ENCODE measurements at places on chromosomes 3 and 15.

GRCh38 chr15:99109555-99110021 lies 4.7 kb downstream of the SYNM start:
- no peak for DNase-seq

- no peak for DNase-seq
Observed at GRCh38 chr3:41991437-41991836, 29.5 kb upstream of the ULK4 start.

GRCh38 chr3:146374146-146374545 lies 95.2 kb downstream of the PLSCR2 start:
- DNase-seq = no peak

GRCh38 chr15:32651229-32651837 lies 9.8 kb downstream of the SCG5 start:
- peak; percentile 70 for DNase-seq

DNA sequence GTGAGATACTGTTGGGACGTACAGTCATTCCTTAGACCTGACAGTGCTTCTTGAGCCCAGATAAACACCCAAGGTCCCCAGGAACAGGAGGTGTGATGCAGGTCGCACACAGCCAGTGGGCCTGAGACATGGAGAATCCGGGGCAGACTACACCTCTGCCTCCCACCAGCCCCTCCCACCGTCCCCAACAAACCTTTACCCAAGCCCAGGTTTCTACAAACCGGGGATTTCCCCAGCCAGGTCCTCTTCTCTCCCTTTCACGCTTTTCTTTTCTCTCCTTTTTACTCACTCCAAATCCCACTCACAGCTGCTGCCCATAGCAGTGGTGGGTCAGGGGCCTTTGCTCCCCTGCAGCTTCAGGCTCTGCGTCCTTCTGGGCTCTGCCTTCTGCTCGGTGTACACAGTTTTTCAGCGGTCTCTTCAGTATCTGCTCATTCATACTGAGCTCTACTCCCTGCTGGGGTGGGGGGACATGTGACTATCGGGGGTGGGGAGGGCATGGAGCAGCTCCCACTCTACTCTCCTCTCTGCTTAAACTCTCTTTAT lies 4.8 kb upstream of the PCSK6 start:
- no peak for DNase-seq

DNA sequence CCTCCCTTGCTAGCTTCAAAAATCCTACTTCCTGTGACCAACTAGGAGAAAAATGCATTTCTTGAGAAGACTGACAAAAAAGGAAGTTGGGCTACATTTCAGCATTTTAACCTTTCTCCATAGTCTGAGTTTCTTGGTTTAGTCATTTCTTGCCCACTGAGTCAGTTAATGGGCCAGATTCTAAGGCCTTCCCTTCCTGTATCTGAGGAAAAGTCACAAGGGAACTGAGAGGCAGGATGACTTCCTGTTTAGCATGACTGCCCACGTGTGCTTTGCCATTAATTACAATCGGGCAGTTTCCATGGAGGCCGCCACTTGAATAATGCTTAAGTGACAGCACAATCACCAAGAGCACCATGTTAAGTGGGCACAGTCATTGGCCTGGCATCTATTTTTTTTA lies 794.4 kb upstream of the LMCD1 start:
- DNase-seq = peak; percentile 80

- no peak for DNase-seq
Observed at GRCh38 chr15:29018120-29018805, 132.5 kb downstream of the APBA2 start.

DNA sequence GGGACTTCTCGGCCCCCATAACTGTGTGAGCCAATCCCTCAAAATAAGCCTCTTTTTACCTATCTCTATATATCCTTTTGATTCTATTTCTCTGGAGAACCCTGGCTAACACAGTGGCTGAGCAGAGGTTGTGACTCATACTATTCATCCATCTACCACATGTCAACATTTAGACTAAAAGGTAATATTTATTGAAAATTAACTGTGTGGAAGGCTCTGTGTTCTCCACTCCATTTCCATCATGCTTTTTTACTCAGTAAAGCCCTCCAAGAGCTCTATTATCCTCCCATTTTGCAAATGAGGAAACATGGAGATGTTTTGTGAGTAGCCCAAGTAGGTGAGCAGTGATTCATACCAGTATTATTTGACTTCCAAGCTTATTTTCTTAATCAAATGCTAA lies 217.9 kb upstream of the DCBLD2 start:
- no peak for DNase-seq

DNA sequence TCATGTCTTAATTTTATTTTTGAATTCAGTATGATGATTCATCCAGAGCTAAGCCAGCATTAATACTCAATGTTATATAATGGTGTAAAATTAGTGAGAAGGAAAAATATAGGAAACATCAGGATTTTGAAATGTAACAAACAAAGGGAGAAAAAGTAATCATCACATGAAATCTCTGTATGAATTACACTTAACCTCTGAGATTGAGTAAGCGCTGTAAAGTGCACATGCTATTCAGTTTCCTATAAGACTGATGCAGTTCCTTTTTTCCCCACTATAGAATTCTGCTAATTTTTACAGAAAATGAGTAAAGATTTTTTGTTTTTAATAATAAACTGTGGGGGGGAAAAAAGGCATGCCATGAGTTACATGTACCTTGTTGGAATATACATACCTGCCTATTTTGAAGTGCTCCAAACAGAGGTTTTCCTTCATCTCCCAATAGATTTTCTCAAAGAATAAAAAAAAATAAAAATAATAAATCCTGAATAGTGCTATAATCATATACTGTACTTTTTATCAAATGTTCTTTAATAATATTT lies 64.0 kb upstream of the TTBK2 start:
- peak; percentile 61 for DNase-seq

- no peak for DNase-seq
Observed at GRCh38 chr3:170689296-170689829, 103.5 kb upstream of the SLC7A14 start.

DNA sequence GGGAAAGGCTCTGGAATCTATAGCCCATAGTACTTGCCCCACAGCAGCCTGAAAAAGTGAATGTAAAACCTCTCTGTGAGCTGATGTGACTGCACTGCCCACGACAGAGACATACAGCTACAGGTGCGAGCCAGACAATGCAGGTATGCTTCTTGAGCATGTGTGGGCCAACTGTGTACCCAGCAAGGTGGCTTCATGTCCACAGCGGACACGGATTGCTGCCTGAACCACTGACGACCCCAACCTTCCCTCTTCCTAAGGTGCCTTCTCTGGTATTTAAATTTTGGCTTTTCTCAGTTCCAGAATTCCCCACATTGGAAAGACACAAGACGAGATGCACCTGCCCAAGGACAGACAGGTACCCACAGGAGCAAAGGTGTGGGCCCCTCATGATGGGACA lies 65.8 kb downstream of the SCN5A start:
- no peak for DNase-seq

- DNase-seq = peak; percentile 74
Observed at GRCh38 chr15:51180011-51180410, 85.3 kb upstream of the TNFAIP8L3 start.

GRCh38 chr15:75371486-75371885 lies 3.1 kb upstream of the MAN2C1 start:
- no peak for DNase-seq

GRCh38 chr15:63052961-63053698 lies 10.6 kb downstream of the TPM1 start:
- no peak for DNase-seq

DNA sequence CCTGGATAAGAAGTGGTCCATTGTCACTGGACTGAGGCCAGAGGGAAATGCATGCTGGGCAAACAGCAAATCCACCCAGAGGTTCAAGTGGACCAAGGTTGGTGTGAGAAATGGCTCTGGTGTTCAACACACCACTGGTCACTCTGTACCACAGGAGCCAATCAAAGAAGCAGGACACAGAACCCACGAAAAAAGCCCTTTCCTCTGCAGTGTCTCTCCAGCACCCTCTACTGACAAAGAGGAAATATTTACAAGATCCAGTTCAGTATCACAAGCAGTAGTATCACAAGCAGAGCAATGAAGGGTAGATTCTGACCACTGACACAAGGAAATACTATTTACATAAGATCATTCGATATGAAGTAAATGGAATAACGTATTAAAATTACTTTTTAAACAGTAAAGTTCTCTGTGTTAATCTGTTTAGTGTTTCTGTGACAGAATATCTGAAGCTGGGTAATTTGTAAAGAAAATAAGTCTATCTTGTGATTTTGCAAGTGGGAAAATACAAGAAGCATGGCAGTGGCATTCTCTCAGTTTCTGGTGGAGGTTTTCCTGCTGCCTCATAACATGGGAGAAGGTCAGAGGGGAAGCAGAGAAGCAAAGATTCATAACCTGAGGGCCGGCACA lies 390.7 kb downstream of the EFHB start:
- DNase-seq = peak; percentile 55

- DNase-seq = no peak
Observed at GRCh38 chr15:85782064-85782463, 12.7 kb downstream of the KLHL25 start.

- DNase-seq = no peak
Observed at GRCh38 chr3:126147147-126147931, 33.0 kb downstream of the ALDH1L1 start.

DNA sequence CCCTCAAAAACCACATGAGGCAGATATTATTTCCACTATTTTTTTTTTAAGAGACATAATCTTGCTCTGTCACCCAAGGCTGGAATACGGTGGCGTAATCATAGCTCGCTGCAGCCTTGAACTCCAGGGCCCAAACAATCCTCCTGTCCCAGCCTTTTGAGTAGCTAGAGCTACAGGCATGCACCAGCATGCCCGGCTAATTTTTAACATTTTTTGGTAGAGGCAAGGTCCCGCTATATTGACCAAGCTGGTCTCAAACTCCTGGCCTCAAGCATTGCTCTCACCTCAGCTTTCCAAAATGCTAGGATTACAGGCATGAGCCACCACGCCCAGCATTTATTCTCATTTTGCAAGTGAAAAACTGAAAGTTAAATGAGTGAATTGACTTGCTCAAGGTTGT lies 50.8 kb upstream of the PIAS1 start:
- DNase-seq = no peak

DNA sequence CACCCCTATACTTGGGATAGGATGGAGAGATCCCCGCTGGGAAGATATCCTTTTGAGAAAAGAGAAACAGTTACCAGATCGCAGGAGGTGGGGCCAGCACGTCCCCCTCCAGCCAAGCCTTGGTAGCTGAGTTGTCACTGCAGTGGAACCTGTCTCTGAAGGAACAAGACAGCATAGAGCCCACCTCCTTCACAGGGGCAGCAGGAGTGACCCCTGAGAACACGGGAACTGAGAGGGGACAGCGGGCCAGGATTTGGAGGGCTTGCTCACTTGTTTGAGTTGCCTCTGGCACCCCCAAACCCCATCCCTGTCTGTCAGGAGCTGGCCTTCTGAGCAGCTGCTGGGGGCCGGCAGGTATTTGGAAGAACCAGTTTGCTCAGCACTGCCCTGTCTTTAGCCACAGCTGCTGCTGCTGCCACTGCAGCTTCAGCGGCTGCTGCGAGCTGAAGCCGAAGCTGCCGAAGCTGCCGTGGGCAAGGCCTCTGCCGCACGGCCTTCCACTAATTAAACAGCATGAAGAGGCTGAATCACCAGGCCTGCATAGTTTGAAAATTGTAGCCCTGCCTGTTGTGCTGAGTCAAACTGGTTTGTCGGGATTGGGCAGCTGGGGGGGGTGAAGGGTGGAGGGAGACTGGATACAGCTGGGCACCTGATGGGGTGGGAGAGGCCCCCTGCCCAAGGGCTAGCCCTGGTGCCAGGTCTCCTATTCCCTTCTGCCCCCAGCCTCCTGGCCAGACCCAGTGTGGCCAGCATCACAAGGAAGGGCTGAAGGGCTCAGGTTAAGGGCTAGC lies 4.0 kb downstream of the EPHB3 start:
- DNase-seq = no peak

GRCh38 chr3:11555211-11555782 lies 88.4 kb downstream of the VGLL4 start:
- DNase-seq = no peak

DNA sequence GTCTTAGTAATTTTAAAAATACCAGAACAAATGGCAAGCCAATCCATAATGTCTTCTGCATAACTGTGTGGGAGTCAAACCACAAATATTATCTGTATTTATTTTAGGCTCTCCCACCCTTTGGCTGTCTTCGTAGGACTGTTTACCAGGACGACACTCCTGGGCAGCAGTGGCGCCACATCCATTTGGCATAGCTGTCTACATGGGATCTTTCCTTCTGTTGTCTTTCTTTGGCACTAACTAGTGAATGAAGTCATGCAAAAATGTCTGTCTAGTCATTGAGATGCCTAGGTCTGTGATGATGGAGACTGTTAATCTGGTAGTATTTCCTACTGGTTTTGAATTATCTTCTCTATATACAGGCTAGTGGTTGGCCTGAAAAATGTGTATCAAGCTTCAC lies 54.0 kb upstream of the CHMP2B start:
- no peak for DNase-seq

DNA sequence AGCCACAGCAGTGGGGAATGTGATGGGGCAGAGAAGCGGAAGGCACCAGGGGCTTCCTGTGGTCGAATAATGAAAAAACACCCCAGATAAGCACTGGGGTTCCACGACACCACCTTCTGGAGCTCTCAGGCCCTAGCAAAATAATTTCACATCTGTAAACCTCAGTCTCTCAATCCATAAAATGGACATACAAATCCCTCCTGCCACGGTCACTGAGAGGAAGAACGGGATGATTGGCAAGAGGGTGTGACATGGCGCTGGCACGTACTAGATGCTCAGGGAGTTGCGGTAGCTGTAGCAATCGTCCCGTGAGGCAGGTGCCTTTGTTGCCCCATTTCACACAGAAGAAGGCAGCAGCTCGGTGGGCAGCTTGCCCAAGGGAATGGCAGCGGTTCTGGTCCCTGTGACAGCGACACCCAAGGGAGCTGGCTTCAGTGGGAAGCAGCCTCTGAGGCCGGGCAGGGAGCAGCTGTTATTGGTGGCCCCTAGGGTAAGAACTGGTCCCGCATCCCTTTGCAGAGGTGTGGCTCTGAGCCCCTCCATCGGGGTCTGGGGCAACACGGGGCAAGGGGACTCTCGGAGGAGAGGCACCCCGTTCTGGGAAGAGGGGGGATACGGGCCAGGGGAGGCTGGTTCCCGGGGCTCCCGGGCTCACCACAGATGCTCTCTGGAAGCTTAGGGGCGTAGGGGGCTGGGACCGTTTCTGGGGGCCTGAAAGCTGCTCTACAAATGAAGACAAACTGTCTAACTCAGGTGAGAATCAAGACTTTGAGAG lies 114.0 kb upstream of the ALDH1A3 start:
- no peak for DNase-seq

GRCh38 chr3:51978143-51978502 lies 3.3 kb downstream of the ABHD14A start:
- DNase-seq = no peak

DNA sequence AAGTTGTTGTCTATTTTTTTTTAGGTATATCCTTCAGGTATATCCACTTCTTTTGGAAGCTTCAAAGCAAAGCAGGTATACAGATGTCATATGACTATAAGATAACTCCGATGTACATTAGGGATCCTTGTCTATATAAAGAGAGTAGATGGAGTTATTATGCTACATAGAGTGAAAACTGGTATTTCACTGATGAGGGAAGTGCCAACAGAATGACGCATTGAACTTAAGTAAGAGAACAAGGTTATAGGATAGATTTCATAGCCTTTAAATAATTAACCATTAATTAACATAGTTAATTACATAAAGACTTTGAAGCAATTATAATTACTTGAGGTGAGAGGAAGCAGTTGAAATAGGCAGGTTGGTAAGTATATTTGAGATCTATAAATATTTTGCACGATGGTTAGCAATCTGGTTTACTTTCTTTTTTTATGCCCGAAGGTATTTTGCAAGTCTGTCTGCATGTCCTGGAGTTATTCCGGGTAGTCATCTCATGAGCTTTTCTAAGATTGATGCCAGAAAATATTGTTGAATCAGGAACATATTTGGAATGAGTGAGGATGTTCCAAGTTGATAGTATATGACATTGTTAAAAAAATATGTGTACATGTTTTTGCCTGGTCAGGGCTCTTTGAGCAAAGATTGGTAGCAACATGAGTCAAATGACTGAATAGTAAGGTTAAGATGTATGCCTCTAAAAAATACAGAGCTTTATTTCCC lies 299.5 kb upstream of the KCNMB2 start:
- no peak for DNase-seq

Measured in suppressor macrophage (primary cell).